AG09309 (cell line): ENCODE measurements at places on chromosomes 2 and 18.

DNA sequence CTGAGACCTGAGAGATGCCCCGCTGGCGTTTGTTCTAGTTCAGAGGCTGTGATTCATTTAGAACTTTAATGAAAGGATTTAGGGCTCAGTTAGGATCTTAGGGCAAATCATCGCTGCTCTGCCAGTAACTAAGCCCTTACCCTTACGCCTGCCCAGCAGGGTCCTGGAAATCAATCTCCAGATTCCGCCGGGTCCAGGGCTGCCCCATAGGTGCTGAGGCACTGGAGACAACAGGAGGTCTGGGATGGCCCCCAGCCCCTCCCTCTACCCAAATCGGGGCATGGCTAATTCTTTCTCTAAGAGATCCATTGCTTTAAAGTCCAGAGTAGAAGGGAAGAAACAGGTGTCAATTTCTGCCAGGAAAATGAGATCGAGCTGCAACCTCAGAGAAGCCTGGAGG, 83.1 kb downstream of the SDC1 start:
- no peak for DNase-seq

- DNase-seq, result no peak
These were observed 1040.7 kb upstream of the SLC39A10 start for GRCh38 chr2:194616334-194616733.

DNA sequence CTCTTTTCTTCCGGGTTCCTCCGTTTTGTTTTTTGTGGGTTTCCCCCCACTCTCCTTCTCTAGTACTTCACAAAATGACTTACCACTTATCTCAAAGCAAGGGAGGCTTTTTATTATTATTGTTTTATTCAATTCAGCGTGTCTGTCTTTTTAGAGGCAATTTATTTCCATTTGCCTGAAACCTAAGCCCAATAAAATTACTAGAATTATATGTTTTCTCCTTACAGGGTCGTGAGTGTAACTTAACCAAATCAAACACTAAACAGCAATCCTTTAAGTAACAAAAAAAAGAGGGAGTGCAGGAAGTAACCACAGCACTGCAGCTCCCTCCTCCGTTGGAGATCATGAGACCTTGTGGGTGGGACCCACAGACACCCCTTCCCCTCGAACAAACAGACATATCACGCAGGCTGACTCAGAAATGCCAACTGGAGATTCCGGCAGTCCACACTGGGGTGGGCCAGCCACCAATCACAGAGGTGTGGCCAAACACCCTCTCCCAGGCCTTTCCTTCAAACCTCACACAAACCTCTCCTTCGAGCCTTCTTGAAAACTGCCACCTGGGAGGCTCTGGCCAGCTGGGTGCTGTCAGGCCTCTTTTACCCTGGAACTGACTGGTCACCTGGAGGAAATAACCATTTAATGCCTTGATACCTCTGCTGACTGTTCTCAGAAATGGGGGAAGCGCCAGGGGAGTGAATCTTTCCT, 207.1 kb upstream of the SMAD2 start:
- DNase-seq, result no peak

GRCh38 chr2:14712111-14712510, 79.6 kb downstream of the LRATD1 start:
- DNase-seq, result no peak

GRCh38 chr2:20568501-20569463, 82.1 kb downstream of the HS1BP3 start:
- no peak for DNase-seq

DNA sequence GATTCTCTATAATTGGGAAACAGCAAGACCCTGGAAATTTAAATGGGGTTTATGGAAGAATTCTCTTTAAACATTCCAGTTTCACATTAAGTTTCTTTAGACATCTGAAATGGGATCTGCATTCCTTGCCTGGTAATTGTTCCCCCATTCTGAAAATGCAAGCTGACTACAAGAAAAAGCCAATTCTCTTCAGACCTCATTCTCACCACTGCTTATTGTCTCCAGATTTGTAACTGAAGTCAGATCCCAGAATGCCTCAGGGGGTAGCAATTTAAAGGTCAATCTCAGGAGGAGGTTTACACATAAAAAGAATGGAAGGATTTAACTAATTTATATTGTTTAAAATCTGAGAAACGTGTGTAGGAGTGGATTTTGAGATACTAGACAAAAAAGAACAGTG, 41.2 kb downstream of the COL3A1 start:
- DNase-seq, result no peak

GRCh38 chr18:4450065-4450658, 4.9 kb downstream of the DLGAP1 start:
- no peak for DNase-seq

GRCh38 chr2:195021711-195022507, 635.1 kb upstream of the SLC39A10 start:
- DNase-seq, result no peak

DNA sequence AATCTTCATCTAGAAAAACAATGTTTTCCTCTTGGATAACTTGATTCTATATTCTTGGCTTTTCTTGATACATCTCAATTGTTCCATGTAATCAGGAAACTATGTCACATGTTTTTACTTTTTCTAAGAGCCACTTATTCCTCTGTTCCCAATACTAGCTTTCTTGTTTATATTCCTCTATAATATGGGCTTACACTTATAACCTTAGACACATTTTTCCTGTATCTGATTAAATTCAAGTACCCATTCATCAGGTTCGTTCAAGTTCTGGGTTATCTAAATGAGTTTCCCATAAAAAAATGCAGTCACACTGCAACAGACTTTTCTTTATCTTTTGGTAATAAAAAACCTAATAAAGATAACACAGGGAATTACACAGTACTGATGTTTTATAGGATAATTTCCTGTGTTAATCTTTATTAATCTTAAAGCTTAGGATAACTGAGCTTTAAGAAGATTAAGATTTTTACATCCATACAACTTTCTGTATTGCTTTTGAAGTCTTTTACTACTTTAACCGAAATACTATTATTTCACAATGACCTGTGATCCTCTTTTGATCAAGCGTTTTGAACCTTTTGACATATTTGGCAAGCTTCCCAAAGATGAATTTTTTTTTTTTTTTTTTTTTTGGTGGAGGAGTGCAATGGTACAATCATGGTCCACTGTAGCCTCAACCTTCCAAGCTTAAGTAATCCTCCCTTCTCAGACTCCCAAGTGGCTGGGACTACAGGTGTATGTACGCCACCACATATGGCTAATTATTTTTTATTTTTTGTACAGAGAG, 44.3 kb upstream of the C2orf66 start:
- no peak for DNase-seq

- DNase-seq, result no peak
These were observed 154.8 kb downstream of the RNF152 start for GRCh38 chr18:61738042-61738441.

DNA sequence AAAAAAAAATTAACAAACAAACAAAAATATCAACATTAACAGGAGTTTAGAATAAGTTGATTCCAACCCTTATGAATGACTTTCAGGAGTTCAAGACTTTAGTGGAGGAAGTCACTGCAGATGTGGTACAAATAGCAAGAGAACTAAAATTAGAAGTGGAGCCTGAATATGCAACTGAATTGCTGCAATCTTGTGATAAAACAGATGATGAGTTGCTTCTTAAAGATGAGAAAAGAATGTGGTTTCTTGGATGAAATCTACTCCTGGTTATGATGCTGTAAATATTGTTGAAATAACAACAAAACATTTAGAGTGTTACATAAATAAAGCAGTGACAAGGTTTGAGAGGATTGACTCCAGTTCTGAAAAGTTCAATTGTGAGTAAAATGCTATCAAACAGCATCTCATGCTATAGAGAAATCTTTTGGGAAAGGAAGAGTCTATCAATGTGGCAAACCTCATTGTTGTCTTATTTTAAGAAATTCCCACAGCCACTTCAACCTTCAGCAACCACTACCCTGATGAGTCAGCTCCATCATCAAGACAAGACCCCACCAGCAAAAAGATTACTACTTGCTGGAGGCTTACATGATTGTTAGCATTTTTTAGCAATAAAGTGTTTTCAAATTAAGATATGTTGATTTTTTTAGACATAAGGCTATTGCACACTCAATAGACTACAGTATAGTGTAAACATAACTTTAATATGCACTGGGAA, 42.7 kb upstream of the TAF4B start:
- DNase-seq, result no peak

GRCh38 chr2:25253153-25253626, 84.8 kb upstream of the POMC start:
- DNase-seq, result no peak

DNA sequence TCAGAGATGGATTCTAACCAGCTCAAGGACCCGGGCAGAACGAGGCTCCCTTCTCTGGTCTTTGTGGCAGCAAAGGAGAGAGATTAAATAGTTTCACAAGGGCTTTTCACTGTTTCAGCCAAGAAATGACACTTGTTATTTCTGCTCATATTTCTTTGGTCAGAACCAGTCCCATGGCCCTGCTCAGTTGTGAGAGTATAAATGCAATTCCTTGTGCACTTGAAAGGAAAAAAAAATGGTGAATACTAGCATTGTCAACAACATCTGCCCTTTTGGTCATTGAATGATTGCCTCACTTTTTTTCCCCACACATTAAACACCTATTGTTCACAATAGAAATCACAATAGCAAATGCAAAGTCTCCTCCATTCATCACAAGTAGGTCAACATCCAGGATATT, 104.4 kb downstream of the RDH14 start:
- DNase-seq, result no peak
